Occipital lobe (tissue), 3 donors: ENCODE measurements at places on chromosomes 4 and X.

- no peak for DNase-seq
These were observed 803.6 kb downstream of the ADGRL3 start for GRCh38 chr4:62003695-62004094.

DNA sequence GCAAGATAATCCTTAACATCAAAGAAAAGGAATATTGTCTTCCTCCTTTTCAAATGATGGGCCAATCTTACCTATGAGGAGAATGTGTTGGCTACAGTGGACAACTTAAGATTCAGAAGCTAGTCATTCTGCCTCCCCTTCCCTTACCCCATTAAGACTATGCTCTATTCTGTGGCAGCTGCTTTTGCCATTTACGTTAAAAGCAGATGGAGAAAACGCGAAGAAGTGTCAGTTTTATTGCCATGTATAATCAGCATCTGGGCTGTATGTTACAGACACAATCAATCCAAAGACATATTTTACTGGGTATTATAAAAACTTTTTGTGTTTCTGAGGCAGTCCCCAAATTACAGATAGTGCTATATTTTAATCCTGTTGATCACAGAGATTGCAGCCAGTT, 196.1 kb upstream of the PACRGL start:
- DNase-seq, result no peak

DNA sequence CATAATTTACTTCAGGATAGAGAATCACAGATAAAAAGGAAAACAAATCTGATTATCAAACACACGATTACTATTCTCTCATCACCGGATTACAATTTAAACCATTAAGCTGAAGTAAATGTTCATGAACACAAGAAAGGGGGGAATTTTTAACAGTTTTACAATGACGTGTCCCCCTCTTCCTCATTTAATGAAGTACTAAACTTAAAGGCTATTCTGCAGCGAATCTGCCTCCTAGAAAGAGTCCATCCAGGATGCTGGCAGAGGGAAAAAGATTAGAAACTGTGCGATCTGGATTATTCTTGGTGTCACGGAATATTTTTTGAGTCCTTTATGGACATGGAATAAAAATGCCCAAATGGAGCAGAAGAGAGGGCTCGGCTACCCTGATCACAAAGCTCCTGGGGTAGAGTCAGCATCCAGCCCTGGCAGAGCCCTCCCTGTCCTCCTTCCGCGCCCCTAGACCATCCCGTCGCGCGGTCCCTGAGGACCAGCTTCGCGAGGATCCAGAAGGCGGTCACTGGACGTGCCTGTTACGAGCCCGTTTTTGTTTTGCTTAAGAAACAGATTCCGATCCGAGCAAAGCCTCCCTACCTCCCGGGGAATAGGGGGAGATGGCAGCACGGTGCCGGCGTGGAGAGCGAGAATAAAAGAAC, 1.2 kb downstream of the ELF2 start:
- DNase-seq, result no peak

- DNase-seq, result no peak
These were observed 91.8 kb upstream of the ENPP6 start for GRCh38 chr4:184309241-184310170.

DNA sequence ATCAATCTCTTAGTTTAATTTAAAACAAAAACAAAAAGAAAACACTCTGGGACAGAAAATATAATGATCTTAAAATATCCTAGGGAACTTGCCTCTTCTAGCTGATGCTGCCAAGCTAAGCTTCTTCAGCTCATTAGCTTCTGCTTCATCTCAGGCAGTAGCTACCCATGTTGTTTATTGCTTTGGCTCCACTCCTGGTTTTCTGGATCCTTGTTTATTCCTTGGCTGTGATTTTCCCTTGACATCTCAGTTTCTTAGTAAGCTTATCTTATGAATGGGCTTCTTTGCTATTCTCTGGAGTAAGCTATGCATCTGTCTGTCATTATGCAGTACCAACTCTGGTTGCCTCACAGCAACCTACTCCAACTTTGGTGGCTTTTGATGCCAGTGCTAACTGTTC, 5.1 kb upstream of the MTHFD2L start:
- no peak for DNase-seq
